Muscle of leg (tissue), 16 donors: ENCODE measurements at places on chromosomes 2 and 18. TPM values are rescaled to one million over a fixed set of nuclear protein-coding genes. Genes with fewer than 3 reads are reported as not detected.

Gene COLEC12
- polyA plus RNA-seq = 57.9 TPM

Gene HOXD9
- polyA plus RNA-seq = 1.9 TPM

Gene FHOD3
- 33.7 TPM for polyA plus RNA-seq

Gene EIF2B4
- polyA plus RNA-seq = 30.3 TPM

Gene FBXO41
- polyA plus RNA-seq = 0.22 TPM

Gene RGPD4
- 0.10 TPM for polyA plus RNA-seq

Gene FBXO15
- 0.92 TPM for polyA plus RNA-seq

Gene NPPC
- 5.6 TPM for polyA plus RNA-seq

Gene SIGLEC15
- polyA plus RNA-seq = 0.06 TPM

DNA sequence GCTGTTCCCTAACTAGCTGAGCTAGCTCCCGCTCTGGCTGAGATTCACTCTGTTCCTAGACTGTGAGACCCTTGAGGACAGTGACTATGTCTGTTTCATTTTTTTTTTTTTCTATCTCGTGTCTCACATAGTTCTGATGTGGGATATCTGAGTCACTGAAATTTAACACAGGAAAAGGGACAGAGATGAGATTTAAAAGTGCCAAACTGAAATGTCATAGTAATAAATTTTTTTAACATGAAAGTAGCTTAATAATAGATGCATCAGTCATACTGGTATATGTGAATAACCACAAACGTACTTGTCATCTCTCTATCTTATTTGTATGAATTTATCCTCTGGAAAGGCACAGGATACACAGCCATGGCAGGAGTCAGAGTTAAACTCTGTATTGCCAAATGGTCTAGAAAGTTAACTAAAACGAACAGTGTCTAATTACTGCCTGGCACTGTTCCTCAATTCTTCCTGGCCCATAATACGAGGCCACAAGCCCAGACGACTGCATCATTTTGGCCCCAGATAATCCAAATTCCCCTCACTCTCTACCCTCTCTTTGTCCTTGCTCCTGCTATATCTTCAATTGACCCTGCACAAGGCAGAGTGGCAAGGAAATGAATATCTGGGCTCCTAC lies 87.5 kb downstream of the SATB2 start:
- H3K4me1 ChIP-seq = no peaks in the 10 kb centered on the region
- H3K4me3 ChIP-seq = no peak overlapping the region
- H3K27ac ChIP-seq = no peak overlapping the region

GRCh38 chr2:215797676-215798075 lies 215.7 kb downstream of the MREG start:
- H3K36me3 ChIP-seq = no peaks in the 10 kb centered on the region
- no peak overlapping the region for H3K27ac ChIP-seq
- DNase-seq = no peak

GRCh38 chr2:20496076-20496872 lies 49.4 kb downstream of the RHOB start:
- H3K27ac ChIP-seq = no peak overlapping the region
- H3K4me3 ChIP-seq = no peak overlapping the region
- H3K4me1 ChIP-seq = peaks cover 19% of the 10 kb centered on the region
- peaks cover 2% of the 10 kb centered on the region for H3K27me3 ChIP-seq

GRCh38 chr2:219695145-219695709 lies 67.8 kb downstream of the SLC4A3 start:
- no peak for DNase-seq
- H3K4me1 ChIP-seq = peaks cover 9% of the 10 kb centered on the region
- no peaks in the 10 kb centered on the region for H3K36me3 ChIP-seq

DNA sequence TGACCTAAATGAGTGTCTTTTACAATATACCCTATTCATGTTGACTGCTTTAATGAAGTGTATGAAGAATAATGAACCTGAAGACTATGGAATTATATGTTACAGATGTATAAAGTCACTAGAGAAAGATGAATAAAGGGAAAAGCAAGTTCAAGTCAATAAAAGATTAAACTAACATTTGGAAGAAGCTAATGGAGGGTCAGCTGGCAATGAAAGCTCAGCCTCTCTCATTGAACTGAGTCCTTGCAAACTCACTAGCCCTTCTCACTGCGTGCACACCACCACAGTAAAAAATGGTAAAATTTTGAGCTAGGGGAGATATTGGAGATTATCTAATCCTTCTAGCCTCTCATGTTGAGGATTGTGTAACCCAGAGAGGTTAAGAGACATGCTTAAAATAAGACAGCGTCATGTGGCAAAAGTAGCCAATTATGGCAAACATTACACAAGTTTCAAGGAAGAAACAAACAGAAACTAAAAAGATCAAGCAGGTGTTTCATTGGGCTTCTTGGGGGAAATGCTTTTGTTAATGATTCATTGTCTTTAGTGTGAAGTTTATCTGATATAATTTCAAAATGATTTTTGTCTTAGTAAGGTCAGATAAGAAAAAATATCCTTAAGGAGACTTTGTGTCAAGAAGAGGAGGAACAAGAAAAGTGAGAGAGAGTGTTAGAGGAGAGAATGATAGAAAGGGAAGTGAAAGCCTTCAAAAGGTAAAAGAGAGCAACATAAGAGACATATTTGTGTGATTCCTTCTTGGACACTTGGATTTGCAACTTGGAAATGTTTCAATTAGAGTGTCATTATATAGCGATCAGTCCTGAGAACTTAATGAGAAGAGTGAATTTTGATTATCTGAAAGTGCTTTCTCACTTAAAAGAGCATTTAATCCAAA lies 893.7 kb upstream of the FAM98A start:
- no peak for DNase-seq
- H3K27me3 ChIP-seq = no peaks in the 10 kb centered on the region
- no peaks in the 10 kb centered on the region for H3K36me3 ChIP-seq
- H3K27ac ChIP-seq = no peak overlapping the region

GRCh38 chr2:203719456-203720410 lies 13.3 kb downstream of the CD28 start:
- H3K4me3 ChIP-seq = no peak overlapping the region
- no peak for DNase-seq
- no peak overlapping the region for H3K27ac ChIP-seq
- no peaks in the 10 kb centered on the region for H3K27me3 ChIP-seq

DNA sequence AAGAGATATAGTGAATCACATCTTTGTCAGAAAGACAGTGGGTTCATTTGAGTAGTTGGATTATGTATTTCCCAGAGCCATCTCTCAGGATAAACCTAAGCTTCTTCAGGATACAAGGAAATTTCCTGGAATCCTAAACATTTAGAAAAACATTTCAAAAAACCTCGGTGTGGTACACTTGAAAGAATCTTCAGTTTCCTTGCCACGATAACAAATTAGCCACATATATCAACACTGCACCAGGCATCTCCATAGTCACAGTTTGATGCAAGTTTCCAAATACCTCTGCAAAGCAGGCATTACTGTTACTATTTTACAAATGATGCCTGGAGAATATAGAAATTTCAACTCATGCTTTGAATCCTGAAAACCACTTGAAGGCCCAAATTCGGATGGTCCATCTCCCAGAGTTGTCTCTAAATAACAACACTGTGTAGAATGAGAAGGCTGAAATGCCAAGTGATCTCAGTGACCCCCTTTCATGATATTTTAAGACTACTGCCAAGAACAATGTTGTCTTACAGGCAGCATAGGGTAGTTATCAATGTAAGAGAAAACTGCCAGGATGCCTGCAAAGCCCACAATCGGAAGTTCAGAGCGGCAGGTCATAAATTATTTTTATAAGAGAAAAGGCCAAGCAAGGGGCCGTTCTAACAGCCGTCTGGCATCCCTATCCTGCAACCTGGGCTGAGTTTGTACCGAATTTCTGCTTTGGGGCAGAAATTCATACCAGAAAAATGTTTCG lies 307.9 kb downstream of the TXNL1 start:
- H3K4me3 ChIP-seq = no peak overlapping the region
- no peaks in the 10 kb centered on the region for H3K36me3 ChIP-seq
- peaks cover 16% of the 10 kb centered on the region for H3K4me1 ChIP-seq
- H3K27me3 ChIP-seq = no peaks in the 10 kb centered on the region
- H3K27ac ChIP-seq = no peak overlapping the region

GRCh38 chr18:49563701-49564517 lies 2.1 kb downstream of the LIPG start:
- no peak overlapping the region for H3K27ac ChIP-seq
- H3K36me3 ChIP-seq = peaks cover 3% of the 10 kb centered on the region
- no peak for DNase-seq
- no peak overlapping the region for H3K4me3 ChIP-seq
- peaks cover 50% of the 10 kb centered on the region for H3K27me3 ChIP-seq

DNA sequence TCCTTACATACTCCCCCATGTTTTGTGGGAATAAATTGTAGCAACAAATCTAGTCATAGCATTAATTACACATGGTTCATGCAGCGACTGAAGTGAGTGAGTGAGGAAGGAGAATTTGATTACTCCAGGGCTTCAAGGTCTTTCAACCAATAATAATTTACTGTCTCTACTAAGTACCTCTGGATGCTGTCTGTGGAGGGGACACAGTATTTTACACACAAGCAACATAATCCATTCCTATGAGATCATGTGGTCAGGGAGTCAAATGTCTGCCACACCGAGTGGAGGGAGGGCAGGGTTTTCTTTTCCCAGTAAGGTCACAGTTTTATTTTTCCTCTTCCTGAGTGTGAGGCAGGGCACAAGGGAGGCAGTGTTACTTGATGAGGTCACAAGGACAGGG lies 334.7 kb upstream of the CELF4 start:
- no peak for DNase-seq
- H3K27ac ChIP-seq = no peak overlapping the region
- no peaks in the 10 kb centered on the region for H3K27me3 ChIP-seq
- no peak overlapping the region for H3K4me3 ChIP-seq
- no peaks in the 10 kb centered on the region for H3K36me3 ChIP-seq

DNA sequence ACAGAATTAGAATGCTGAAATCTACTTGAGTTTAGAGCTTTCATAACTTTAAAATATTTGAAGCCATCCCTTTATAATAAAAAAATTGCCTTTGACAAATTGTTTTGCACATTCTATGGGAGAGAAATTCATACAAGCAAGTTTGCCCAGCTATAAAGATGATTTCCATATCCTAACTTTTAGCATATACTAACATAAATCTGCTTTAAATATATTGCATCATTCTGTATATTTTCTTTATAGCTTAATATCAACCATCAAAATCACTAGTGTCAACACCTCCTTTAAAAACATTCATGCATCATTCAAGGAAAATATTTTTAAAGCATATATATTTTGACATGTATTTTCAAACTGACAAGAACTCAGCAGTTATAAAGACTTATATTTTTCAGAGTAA lies 49.9 kb downstream of the WDPCP start:
- H3K27me3 ChIP-seq = no peaks in the 10 kb centered on the region
- H3K4me1 ChIP-seq = no peaks in the 10 kb centered on the region
- DNase-seq = no peak
- no peak overlapping the region for H3K27ac ChIP-seq

GRCh38 chr2:68196120-68196716 lies 38.5 kb downstream of the PNO1 start:
- no peak overlapping the region for H3K4me3 ChIP-seq
- no peaks in the 10 kb centered on the region for H3K27me3 ChIP-seq
- H3K36me3 ChIP-seq = no peaks in the 10 kb centered on the region

DNA sequence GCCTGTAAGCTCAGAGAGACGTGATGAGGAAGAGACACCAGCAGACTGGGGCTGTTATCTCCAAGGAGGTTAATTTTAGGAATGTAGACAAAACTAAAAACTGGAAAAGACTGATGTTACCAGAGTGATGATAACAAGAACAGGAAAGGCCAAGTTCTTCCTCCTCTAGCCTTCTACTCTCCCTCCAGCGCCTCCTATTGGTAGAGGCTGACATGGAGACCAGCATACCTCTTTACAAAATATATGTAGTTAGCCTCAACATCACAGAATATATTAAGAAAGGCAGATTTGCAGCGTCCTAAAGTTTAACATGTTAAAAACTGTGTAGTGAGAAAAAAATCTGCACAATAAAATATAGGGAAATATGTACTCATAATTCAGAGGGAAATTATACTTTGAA lies 66.0 kb downstream of the TCF4 start:
- no peaks in the 10 kb centered on the region for H3K36me3 ChIP-seq
- H3K27ac ChIP-seq = no peak overlapping the region
- no peak for DNase-seq
- H3K4me3 ChIP-seq = no peak overlapping the region
- H3K4me1 ChIP-seq = no peaks in the 10 kb centered on the region

GRCh38 chr2:196330645-196331044 lies 159.3 kb upstream of the STK17B start:
- H3K27me3 ChIP-seq = no peaks in the 10 kb centered on the region
- H3K4me3 ChIP-seq = no peak overlapping the region
- no peaks in the 10 kb centered on the region for H3K36me3 ChIP-seq
- peaks cover 3% of the 10 kb centered on the region for H3K4me1 ChIP-seq

DNA sequence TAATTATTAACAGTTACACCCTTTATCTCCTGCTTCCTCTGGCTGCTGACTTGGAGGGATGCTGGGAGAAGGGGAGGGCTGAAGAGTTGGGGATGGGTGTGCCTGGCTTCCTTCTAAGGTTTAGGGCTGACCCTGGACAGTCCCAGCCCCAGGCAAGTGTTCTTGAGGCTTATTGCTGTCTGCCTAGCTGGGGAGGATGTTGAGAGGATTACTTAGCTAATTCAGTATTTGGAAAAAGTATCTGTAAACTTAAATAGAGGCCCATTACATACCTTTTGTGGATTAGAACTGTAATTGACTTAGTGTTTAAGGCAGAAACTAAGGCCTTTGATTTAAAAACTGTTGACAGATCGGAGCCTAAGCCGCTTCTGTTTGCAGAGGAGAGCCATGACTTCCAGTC lies 67.6 kb downstream of the AGAP1 start:
- H3K4me3 ChIP-seq = no peak overlapping the region
- H3K4me1 ChIP-seq = peaks cover 33% of the 10 kb centered on the region
- no peak for DNase-seq
- H3K27ac ChIP-seq = no peak overlapping the region
- H3K36me3 ChIP-seq = no peaks in the 10 kb centered on the region

DNA sequence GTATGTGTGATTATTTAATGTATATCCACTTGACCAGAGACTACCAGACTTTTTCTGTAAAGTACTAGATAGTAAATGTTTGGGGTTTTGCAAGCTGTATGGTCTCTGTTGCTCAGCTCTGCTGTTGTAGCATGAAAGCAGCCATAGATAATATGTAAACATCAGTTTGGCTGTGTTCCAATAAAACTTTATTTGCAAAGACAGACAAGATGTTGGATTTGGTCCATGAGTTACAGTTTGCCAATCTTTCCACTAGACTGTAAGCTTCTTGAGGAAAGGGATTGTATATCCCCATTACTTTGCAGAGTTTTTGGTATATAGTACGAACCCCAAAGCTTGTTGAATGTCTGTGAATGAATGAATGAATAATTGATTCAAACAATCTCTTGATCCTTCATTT lies 17.2 kb downstream of the REL start:
- H3K4me1 ChIP-seq = no peaks in the 10 kb centered on the region
- no peak overlapping the region for H3K27ac ChIP-seq
- no peak for DNase-seq
- peaks cover 25% of the 10 kb centered on the region for H3K36me3 ChIP-seq
